ENCODE measurements at places on chromosomes 7 and 10.

- DNase-seq, result no peak
Observed at GRCh38 chr7:110065121-110065520, 1025.8 kb upstream of the LRRN3 start.

- no peak for DNase-seq
Observed at GRCh38 chr7:1761774-1762173, 91.7 kb downstream of the ELFN1 start.

GRCh38 chr10:104331208-104331838, 6.9 kb downstream of the ITPRIP start:
- DNase-seq, result no peak

- DNase-seq, result no peak
Observed at GRCh38 chr10:71971311-71971731, 7.1 kb downstream of the CHST3 start.

DNA sequence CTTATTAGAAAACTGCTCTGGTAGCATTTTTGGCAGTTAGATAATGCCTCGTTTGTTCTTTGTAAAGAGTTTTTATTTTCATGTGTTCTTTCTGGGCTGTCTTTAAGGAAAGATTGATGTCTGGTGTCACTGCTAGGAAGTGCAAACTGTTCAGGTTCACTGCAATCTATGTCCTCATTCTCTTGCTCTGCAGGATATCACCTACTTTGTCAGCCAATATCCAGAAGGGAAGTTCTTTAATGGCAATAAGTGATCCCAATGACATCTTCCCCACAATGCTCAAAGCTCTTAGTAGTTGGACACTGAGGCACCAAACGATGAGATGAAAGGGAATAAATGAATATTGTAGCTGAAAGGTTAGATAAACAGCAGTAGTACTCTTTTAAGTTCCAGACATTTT, 115.1 kb downstream of the AGMO start:
- DNase-seq, result no peak

DNA sequence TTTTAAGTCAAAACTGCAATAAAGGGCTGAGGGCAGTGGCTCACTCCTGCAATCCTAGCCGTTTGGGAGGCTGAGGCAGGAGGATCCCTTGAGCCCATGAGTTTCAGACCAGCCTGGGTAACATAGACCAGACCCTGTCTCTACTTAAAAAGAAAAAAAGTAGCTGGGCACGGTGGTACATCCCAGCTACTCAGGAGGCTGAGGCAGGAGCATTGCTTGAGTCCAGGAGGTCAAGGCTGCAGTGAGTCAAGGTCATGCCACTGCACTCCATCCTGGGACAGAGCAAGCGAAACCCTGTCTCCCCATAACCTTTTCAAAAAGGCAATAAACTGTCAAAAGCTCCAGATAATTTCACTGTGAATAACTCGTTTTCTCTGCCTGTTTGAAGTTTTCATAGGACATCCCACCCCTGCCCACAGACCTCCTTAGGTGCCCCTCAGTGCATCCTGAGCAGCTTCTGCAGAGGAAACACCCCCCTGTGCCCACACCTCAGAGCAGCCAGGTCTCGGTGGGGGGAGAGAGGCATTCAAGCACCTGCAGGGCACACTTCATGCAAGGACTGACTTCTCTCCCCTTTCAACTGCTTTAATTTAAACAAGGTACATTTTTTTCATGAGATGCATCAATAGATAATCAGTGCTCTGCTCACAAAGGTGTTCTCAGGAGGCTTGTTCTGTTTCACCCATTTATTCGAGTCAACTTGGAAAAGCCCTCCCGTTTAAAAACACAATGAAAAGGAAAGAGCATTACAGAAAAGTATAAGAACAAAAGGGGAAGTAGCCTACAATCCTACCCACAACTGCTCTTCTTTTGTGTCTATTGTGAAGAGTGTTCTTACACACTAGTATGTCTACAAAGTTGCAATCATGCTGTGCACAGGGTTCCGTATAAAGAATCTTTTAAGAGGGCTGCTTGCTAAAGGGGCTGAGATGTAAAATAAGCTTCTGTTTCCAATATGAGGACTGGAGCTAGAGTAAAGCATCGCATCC, 104.9 kb downstream of the KMT2E start:
- DNase-seq, result peak; percentile 74

- DNase-seq, result peak; percentile 16
Observed at GRCh38 chr10:24255881-24256311, 47.0 kb downstream of the KIAA1217 start.

DNA sequence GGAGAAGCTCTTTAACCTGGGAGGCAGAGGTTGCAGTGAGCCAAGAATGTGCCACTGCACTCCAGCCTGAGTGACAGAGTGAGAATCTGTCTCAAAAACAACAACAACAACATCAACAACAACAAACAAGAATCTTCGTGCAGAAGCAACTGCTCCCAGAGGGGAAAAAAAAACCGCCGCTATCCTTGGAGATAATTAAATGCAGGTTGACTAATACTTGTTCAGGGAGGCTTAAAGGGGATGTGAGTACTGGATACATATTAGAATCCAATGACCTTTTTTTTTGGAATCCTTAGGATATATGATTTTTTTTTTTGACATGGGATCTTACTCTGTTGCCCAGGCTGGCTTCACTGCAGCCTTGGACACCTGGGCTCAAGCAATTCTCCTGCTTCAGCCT, 89.6 kb upstream of the FAM171A1 start:
- no peak for DNase-seq

DNA sequence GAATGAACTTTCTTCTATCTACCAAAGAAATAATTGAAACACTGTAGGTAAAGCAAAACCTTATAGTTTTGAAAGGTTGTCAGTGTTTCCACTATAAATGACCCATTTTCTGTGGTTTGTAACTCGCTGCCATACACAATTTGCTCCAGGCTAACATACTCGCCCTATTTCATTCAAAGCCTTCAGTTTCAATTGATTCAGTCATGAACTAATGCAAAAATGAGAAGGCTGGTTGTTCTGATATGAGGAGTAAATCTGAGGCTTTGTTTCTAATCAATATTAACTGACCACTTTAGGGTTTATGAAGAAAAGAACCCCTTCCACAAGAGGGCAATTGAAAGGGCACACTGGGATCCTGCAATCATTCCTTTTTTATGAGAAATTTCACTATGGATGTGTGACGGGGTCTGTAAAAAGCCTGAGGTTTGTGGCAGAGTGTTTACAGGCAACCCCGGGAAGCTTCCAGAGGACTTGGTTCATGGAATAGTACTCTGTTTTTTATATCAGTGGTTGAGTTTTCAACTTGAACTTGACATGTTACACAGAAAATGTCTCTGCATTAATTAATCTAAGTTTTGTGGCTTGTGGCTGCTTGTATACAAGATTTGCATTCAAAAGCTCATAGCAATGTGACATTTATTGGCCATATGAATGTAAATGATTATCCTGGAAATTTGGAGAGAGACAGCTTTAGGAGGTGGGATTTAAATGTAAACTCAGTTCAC, 133.2 kb downstream of the NRP1 start:
- no peak for DNase-seq

- no peak for DNase-seq
Observed at GRCh38 chr7:116734710-116735109, 62.7 kb downstream of the MET start.

GRCh38 chr7:35658606-35659201, 36.2 kb downstream of the HERPUD2 start:
- no peak for DNase-seq

GRCh38 chr10:33611423-33611822, 277.0 kb upstream of the NRP1 start:
- DNase-seq, result no peak

- DNase-seq, result no peak
Observed at GRCh38 chr7:72492461-72493065, 80.4 kb upstream of the CALN1 start.

DNA sequence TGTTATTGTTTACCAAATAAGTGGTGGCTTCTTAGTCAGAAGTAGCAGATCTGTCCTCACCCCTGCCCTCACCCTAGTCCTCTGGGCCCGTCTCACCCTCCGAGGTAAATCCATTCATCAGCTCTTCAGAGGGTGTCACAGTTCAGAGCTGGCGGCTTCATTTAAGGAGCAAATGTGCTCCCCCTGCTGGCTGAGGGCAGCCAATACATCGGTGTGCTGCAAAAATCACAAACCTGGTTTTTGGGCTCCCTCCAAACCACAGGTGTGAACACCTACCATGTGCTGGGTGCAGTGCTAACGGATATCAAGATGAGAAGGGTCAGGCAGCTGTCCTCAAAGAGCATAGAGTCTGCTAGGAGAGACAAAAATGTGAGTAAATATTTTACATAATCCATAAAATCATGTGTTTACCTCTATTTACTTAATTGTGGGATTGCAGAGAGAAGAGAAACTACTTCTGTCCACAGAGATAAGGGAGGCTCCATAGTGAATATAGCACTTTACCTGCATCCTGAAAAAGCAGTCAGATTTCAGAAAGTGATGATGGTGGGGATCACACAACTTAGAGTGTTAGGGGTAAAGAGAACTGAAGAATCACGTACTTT, 15.5 kb upstream of the CRTAC1 start:
- DNase-seq, result peak; percentile 71

GRCh38 chr7:56287429-56288138, 171.4 kb upstream of the NUPR2 start:
- no peak for DNase-seq

DNA sequence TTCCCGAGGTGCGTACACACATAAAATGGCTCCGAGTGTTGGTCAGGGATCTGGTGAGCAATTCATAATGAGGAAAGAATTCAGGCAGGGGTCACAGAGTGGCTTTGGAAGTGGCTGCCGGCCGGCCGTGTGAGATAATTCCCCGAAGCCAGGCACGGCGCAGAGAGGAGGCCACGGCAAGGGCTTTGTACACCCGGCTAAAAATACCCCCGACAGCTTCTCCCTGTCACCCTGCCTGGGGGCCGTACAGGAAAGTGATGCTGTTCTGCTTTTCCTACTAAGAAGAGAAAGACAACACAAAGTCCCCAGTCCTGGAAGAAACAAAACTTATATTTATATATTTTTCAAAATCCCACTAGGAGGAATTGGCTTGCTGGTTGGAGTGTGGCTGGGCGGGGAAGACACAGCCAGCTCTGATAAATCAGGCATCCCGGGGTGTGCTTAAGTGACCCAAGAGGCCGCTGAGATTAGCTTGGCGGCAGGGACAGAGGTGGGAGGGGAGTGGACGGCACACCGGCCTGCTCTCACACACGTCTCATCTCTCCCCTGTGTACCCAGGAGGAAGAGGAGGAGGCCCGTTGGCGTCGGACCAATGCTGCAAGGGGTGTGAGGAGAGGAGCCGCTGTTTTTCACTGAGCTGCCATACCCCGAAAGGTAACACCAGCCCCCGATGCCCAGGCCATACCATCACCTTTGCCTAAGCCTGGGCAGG, 70.5 kb downstream of the ZMIZ1 start:
- no peak for DNase-seq

DNA sequence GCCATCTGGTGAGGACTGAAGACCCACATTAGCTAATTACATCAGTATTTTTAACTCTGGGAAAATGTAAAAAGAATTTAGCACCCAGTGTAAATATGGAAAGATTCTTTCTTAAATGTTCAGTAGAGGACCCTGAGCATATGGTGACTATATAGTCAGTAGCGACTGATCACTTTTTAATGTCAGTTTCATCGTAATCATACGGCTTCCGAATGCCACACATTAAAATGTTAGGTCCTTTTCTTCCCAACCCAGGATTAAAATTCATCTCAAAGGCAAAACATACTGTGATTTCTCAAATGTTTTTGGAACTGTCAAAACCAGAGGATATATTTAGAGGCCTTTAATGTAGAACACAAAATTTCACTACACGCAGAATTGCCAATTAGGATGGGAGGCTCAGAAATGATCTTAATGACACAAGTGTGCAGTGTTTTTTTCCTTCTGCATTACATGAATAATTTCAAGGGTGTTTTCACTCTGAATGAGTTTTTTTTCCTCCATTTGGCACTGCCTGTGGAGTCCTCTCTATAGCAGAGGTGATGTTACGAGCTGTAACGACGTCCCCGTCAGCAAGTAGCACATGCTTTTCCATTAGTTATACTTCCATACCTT, 382.7 kb downstream of the PAXIP1 start:
- no peak for DNase-seq

- no peak for DNase-seq
Observed at GRCh38 chr10:69962746-69963135, 89.9 kb upstream of the MACROH2A2 start.

- peak; percentile 45 for DNase-seq
Observed at GRCh38 chr7:21357151-21358097, 70.5 kb upstream of the SP4 start.

GRCh38 chr7:128922496-128923410, 12.2 kb upstream of the KCP start:
- no peak for DNase-seq

GRCh38 chr7:125567686-125568085, 638.1 kb upstream of the POT1 start:
- DNase-seq, result no peak

DNA sequence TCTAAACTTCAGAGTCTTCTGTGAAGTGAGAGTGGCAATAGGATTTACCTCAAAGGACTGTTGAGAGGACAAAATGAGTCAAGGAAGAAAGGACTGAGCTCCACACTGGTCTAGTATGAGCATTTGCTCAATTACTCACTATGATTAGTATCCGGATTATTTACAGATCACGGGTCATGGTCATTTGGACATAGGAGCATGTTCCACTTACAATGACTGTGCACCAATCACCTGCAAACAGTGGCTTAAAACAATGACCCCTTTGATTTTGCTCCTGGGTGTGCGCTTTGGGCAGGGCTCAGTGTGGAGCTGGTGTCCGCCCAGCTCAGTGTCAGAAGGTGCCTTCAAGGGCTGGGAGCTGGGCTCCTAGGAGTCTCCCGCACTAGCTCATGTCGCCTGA, 225.4 kb downstream of the TCERG1L start:
- no peak for DNase-seq

GRCh38 chr7:115229401-115230105, 307.7 kb downstream of the MDFIC start:
- peak; percentile 16 for DNase-seq

GRCh38 chr10:3271354-3272115, 99.0 kb upstream of the PITRM1 start:
- no peak for DNase-seq

- DNase-seq, result no peak
Observed at GRCh38 chr7:81753392-81753791, 16.5 kb downstream of the HGF start.

- no peak for DNase-seq
Observed at GRCh38 chr7:20358106-20358505, 27.4 kb downstream of the ITGB8 start.

- DNase-seq, result peak; percentile 80
Observed at GRCh38 chr10:79052291-79053080, 16.3 kb upstream of the ZMIZ1 start.

DNA sequence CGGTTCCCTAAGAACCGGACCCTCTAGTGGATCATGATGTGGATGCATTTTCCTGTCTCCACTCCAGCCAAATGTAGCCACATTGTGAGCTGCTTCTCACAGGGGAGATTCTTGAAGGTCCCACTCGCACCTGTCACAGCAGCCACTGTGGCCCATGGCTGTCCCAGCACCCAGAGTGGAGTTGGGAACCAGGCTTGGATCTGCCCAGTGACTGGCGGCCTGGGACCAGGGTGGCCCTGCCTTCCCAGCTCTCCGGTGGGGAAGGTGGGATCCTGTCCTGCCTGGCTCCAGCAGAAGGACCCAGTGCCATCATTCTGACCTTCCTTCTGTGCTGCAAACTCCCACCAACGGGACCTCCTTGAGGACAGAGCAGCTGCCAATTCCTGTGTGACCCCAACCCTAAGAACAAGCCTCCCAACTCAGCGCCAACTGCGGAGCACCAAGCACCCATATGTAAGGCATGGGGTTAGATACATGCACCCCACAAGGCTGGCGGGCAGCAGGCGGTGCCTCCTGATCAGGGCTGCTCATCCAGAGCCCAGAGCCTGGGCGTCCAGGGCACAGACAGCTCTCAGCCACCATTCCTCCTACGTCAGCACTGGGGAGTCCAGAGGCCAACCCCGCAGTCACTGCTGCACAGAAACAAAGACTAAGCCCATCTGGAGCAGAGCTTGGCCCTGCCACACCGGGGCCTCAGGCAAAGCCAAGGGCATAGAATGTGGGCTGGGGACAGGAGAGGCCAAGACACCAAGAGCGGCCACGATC, 28.8 kb downstream of the EBF3 start:
- DNase-seq, result no peak
